CD4-positive, alpha-beta T cell treated with Interleukin-17A for 4 hours (primary cell): ENCODE measurements at places on chromosomes 3 and 15.

- no peak for DNase-seq
Measured at GRCh38 chr15:55649058-55649423, 60.9 kb upstream of the PYGO1 start.

- DNase-seq: no peak
Measured at GRCh38 chr3:70933105-70933810, 620.8 kb upstream of the MDFIC2 start.

GRCh38 chr15:89398896-89399237, 64.2 kb upstream of the POLG start:
- DNase-seq: no peak

DNA sequence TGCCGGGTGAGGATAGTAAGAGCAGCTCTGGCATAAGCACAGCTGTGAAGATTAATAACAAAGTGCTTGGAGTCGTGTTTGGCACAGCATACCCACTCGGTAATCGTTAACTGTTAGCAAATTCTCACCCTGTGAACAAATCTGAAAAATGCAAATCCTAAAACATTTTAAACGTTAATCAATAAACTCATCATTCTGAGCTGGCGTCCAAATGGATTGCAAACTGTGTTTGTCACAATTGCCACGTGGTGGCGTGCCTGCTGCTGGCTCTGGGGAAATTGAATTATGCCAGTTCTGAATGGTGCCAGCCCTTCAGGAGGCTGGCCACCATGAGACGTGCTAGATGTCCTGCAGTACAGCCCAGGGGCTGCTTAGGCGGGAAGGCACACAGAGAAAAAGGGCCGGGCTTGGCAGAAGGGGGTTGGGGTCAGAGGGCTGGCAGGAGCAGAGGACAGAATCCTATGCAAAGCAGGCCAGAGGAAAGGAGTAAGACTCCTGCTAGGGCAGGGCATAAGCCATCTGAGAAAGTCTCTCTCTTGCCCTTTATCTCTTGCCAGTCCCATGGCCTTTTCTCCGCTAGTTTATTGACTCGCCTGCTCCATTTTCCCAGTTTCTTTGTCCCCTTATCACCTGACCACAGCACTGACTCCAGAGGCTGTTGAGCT, 22.1 kb upstream of the POLG start:
- DNase-seq: no peak

GRCh38 chr3:192229866-192230265, 497.5 kb downstream of the FGF12 start:
- no peak for DNase-seq

- no peak for DNase-seq
Measured at GRCh38 chr3:170506556-170506955, 79.3 kb downstream of the SLC7A14 start.

- no peak for DNase-seq
Measured at GRCh38 chr3:45988362-45988761, 7.3 kb downstream of the FYCO1 start.

DNA sequence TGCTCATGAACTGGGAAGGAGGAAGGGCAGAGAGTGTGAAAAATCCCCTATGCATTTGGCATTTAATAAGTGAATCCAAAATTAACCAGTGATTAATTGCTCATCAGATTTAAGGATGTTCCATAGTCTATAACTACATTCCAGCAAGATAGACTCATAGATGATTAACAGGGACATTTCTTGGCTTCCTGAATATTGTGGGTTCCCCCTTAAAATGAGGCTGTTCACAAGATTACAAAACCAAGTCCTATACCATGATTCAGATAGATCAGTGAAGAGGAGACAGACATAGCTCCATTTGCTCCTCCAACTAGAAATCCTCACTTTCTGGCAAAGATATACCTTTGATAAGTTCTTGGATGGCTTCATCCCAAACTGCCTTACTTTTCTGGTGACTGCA, 15.4 kb downstream of the RASGRP1 start:
- no peak for DNase-seq

- DNase-seq: no peak
Measured at GRCh38 chr3:159664006-159664405, 324.6 kb upstream of the IL12A start.

DNA sequence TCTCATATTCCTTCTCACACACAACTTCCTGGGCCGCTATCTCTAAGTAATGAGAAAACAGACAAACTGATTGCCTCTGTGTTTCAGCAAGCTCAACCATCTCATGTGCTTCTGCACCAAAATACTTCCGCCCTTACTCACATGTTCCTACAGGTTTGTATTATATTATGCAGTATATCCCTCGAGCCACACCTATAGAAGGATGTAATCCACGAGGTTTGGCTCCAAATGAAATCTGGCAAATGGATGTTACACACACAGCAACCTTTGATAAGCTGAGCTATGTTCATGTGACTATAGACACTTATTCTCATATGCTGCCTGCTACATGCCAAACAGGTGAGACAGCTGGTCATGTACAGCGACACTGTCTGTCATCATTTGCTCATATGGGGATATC, 22.6 kb downstream of the CCRL2 start:
- no peak for DNase-seq

DNA sequence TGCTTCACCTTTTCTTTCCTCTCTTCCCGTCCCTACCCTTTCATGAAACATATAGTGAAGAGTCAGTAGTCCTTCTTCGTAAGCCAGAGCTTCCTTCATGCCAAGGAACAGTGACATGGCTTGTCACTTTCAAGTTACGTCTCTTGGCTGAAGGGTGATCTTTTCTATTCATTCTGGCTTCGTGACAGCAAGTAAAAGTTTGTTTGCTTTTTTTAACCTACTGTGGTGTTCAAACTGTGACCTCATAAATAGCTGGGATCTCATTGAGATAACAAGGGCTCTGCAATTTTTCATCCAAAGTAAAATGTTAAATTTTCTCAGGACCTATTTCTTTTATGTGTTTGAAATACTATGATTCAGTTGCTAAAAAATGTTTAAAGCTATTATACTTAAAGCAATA, 10.5 kb downstream of the CDIN1 start:
- DNase-seq: no peak

DNA sequence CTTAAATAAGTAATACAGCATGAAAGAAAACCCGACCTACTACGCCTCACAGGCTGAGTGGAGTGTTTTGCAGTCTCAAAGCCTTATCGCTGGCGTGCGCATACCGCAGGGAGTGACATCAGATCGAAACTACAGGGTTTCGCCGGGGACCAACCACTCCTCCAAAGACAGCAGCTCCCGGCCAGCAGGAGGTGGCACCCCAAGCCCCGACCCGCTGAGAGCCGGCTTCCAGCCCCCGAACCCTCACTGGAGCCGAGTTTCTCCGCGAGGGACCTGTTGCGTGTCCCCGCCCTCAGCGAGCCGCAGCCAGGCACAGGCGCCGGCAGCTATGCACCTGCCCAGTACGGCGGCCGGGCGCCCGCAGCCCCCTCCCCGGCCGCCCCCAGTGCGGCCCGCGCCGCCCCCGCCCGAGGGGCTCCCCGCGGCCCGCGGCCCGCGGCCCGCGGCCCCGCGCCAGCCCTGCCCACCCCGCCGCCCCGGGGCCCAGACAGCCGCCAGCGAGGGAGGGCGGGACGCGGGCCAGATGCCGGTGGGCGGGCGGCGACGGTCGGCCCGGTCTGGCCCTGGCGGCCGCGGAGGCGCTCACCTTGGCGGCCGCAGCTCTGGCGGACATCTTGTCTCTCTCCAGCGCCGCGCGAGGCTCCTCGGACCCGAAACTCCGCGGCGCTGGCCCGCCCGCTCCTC, 710 bp downstream of the TJP1 start:
- no peak for DNase-seq

GRCh38 chr3:4751502-4752101, 227.6 kb upstream of the BHLHE40 start:
- DNase-seq: no peak

DNA sequence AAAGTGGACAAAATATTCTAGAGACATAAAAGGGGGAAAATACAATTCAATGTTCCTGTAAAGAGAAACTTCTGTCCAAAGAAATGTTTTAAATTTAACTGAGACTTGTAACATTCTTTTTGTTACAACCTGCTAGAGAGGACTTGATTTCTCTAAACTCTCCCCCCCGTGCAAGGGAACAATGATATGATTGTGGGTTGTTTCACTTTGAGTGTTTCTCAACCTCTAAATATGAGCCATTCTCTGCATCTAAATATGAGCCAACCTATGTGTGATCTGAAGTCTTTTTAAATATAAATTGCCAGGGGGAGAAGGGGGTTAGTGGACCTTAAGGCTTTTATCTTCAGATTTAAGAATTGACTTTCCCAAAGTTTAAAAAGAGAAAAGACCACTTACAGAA, 14.6 kb downstream of the ZNF860 start:
- no peak for DNase-seq

GRCh38 chr3:108528459-108529252, 18.3 kb upstream of the MYH15 start:
- no peak for DNase-seq

DNA sequence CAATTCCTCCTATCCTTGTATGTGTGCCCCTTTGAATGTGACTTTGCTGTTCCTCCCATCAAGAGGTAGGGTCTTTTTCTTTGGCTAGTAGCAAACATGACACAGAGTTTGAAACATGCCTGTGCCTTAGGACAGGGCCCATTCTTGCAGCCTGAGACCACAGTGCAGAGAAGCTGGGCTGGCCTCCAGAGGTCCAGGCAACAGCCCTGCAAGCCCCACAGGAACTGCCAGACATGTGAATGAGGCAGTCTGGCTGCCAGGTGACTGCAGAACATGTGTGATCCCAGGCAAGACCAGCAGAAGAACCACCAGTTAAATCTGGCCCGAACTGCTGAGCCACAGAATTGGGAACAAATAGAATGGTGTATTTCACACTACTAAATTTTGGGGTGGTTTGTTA, 1.2 kb upstream of the HGD start:
- no peak for DNase-seq

DNA sequence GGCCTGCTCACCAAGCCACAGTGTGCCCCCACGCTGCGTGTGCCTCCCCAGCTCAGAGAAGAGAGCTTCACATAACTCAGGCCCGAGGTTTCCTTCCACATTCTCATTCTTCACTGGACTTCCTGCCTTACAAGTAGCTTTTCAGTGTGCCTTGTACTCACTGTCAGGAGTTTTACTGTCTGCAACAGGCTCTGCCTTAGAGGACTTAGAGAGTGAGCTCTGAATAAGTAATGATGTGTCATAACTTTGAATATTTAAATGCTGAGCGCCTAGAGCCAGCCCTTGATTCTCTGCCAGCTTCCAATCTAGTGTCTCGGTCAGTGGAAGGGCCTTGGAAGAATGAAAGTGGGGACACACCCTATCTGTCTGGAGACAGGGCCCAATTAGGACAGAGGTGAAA, 41.8 kb downstream of the ITGB5 start:
- DNase-seq: no peak

GRCh38 chr15:78444255-78444654, 6.2 kb downstream of the IREB2 start:
- no peak for DNase-seq

DNA sequence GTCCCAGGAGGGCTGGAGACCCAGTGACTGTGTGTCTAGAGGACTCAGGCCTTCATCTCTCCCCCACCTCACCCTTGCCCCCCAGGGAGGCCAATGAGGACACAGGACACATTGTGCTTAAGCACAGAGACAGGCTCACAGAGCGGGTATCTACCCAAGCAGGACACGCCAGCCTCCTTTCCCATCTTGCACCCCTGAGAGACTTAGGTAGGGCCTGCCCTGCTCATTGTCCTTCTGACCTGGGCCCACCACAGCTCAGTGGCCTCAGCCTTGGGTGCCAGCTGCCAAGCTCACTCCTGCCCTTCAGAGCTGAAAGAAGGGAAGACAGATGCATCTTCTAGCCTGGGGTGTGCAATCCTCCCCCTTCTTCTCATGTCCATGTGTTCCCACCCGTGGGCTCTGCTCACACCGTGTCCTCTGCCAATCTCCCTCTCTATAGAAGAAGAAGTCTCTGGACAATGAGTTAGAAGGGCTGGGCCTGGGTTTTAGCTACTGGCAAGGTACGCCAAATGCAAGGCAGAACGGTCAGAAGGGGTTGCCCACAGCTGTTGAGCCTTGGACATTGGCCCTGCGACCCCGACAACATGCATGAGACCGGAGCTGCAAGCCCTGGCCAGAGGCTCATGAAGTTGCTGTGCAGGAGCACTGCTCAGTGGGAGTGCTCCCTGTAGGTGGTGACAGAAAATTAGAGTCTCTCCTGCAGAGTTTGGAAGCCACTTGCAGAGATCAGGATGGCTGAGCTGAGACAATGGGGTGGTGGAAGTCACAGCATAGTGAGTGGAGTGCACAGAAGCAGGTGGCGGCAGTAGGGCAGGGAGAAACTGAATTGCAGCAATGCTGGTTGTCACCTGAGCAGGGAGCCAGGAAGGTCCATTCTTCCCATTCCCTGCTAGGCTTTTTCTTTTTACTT, 32.8 kb downstream of the ACSBG1 start:
- DNase-seq: no peak

GRCh38 chr3:30741889-30742288, 135.5 kb downstream of the TGFBR2 start:
- no peak for DNase-seq

DNA sequence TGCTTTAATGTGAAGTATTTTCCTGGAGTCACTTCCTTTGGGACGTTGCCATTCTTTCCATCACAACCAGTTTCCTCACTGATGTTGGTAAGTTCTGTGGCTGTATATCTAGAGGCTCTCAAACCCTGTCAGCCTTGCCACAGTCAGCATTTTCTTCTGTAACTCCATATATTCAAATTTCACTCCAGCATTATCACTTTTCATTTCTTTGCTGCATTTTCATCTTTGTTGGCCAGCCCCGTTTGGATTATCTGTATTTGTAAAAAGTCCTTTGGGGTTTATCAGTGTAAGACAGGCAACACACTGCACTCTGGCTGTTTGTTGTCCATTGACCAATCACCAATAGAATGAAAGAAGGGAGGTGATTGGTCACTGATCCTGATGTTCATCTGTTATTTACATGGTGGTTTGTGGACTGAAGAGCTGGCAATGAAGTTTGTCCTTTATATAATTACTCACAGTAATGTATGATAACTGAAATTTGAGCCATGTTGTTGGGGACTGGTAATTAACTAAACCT, 20.3 kb downstream of the GMPS start:
- no peak for DNase-seq

- DNase-seq: no peak
Measured at GRCh38 chr3:52023860-52024764, 28.4 kb upstream of the RPL29 start.

GRCh38 chr3:99918715-99919114, 101.1 kb downstream of the CMSS1 start:
- DNase-seq: no peak

GRCh38 chr15:91572110-91572509, 281.4 kb upstream of the SLCO3A1 start:
- no peak for DNase-seq
